ENCODE measurements at places on chromosomes 5 and 9.
A peak's percentile ranks its signal among the peaks of the same experiment; 100 is the strongest.

- no peak overlapping the region for H3K27ac ChIP-seq
- peaks cover 2% of the 10 kb centered on the region for H3K36me3 ChIP-seq
- no peaks in the 10 kb centered on the region for H3K4me1 ChIP-seq
- peaks cover 38% of the 10 kb centered on the region for H3K27me3 ChIP-seq
- H3K4me3 ChIP-seq, result no peak overlapping the region
These were observed 24.8 kb downstream of the HSPB3 start for GRCh38 chr5:54480296-54480695.

- H3K4me1 ChIP-seq, result no peaks in the 10 kb centered on the region
- H3K27ac ChIP-seq, result no peak overlapping the region
- H3K36me3 ChIP-seq, result no peaks in the 10 kb centered on the region
- no peak for DNase-seq
These were observed 32.0 kb upstream of the ITGA2 start for GRCh38 chr5:52956915-52957747.

GRCh38 chr5:69414885-69415583 is at the start of gene MARVELD2:
Gene MARVELD2, plus strand, starts transcription at chr5:69415116. Its CDS starts 4,270 bp downstream, at chr5:69419386.
- peak within 1 kb of the TSS; percentile 54 for H3K4me3 ChIP-seq
- H3K36me3 ChIP-seq, result peaks cover 12% of the 10 kb centered on the region
- no peak within 1 kb of the TSS for H3K27ac ChIP-seq
- DNase-seq, result no peak
- no peaks in the 10 kb centered on the region for H3K27me3 ChIP-seq
- no peaks in the 10 kb centered on the region for H3K4me1 ChIP-seq

DNA sequence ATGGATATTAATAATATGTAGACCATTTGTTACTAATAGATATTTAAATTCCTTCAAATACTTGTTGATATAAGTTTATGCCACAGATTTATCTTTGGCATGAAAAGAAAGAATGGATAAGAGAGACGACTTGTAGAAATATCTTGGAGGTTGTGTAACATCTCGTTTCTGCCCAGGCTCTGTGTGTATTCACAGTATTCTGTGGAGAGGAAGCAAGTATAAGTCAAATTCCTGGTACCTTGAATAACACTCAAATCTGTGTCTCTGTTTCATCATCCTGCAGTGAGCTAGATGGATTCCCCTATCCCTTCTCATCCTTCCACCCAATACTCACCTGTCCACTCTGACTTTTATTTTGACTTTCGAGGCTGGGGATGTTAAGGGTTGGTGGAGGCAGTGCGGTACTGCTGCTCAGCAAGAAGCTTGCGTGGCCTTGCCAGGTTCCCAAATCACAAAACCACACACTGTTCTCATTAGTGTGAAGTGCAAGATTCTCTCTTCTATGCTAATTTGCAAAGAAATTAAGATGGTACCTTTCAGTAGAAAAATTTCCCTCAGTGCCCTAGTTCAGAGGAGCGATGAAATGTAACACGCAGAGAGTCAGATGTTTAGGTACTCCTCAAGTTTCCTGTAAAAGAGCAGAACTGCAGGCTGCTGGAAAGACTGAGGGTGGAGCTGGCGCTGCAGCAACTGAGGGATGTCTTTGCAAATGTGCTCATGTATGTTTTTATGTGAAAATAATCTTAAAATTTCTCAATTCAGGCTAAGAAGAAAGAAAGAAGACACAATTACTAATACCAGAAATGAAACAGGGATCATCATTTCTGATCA is 42.6 kb upstream of the ANKRD18A start:
- H3K36me3 ChIP-seq, result no peaks in the 10 kb centered on the region
- H3K4me1 ChIP-seq, result no peaks in the 10 kb centered on the region
- H3K27ac ChIP-seq, result no peak overlapping the region

GRCh38 chr9:105238302-105238701 is 6.1 kb upstream of the SLC44A1 start:
- H3K4me1 ChIP-seq, result no peaks in the 10 kb centered on the region
- peaks cover 59% of the 10 kb centered on the region for H3K27me3 ChIP-seq
- H3K27ac ChIP-seq, result no peak overlapping the region
- H3K36me3 ChIP-seq, result no peaks in the 10 kb centered on the region

- H3K4me1 ChIP-seq, result no peaks in the 10 kb centered on the region
- no peak overlapping the region for H3K4me3 ChIP-seq
- H3K36me3 ChIP-seq, result no peaks in the 10 kb centered on the region
- no peak for DNase-seq
- H3K27ac ChIP-seq, result no peak overlapping the region
These were observed 12.1 kb upstream of the C5orf63 start for GRCh38 chr5:127085371-127085770.

DNA sequence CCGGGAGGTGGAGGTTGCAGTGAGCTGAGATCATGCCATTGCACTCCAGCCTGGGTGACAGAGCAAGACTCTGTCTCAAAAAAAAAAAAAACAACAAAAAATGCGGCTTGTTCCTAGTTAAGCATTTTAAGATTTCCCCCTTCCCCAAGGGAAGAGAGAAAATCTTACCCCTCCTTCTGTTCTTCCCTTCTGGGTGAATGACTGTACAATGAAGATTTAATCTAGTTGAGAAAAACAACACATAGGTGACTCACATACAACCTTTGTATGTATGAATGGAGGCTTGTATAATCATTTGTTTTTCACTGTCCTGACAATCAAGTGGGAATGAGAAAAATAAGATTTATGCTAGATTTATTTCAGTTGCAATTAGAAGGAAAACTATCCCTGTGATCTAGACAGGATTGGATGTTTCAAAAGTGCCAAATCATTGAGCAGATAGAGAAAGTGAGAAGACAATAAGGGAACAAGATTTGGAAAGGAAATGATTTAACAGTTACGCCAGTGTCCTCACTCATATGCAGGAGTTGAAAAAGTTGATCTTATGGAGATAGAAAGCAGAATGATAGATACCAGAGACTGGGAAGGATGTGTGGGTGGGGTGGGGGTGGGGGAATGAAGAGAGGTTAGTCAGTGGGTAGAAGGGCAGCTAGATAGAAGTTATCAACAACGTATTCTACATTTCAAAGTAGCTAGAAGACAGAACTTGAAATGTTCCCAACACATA is 16.7 kb downstream of the GDA start:
- no peaks in the 10 kb centered on the region for H3K36me3 ChIP-seq
- no peak overlapping the region for H3K4me3 ChIP-seq
- H3K27me3 ChIP-seq, result peaks cover 9% of the 10 kb centered on the region
- H3K27ac ChIP-seq, result no peak overlapping the region

DNA sequence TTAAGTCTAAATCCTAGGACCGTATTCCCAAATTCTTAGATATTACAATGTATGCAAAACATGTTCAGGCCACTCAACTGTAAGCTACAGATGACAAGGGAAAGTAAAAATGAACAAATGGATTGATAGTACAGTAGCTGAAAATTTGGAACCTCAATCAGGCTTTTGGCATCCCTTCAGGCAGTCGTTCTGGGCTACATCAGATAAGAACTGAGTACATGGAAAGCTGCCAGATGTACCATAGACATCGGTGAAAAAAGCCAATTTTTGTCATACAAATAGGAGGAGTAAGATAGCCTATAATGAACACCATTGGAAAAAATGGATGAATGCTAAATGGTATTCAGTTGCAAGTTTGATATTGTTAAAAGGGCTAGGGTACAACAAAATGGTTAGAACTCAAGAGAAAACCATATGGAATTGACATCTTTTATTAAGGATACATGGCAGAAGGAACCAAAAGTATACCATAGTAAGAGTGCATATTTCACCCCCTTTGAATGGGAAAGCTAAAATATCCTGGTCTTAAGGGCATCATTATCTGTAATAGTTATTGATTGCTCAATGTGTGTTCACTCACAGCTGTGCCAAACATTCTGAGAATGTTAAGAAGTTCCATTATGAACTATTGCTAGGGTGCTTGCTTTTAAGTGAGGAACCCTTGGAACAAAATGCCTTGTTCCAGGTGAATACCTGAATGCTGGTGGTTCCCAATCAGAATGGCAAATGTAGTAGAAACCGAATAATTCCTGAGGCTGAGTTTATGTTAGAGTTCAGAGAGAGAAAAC is 86.4 kb downstream of the NR3C1 start:
- no peaks in the 10 kb centered on the region for H3K27me3 ChIP-seq
- no peak overlapping the region for H3K27ac ChIP-seq

Measured in central memory CD8-positive, alpha-beta T cell (primary cell).